CD4-positive, alpha-beta T cell treated with Interleukin-6 for 4 hours (primary cell): ENCODE measurements at places on chromosomes 7 and 10.

GRCh38 chr10:99975106-99975829 lies 34.5 kb downstream of the DNMBP start:
- no peak for DNase-seq

- no peak for DNase-seq
Observed at GRCh38 chr7:111587410-111588064, 25.2 kb upstream of the IMMP2L start.

DNA sequence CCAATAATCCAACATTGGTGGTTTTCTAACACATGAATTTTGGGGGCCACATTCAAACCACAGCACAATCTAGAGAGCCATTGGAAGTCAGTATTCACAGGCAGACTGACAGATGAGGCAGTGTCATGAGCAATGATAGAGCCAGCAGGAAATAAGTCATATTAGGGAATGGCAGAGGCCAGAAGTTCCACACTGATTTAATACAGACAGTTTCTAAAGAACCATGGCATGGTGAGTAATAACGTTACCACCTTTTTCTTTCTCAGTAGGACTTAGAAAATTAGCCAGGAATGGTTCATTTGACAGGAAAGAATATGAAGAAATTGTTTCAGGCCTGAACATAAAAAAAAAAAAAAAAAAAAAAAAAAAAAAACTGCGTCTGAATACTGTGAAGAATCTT lies 210.3 kb downstream of the GPAM start:
- DNase-seq: no peak

GRCh38 chr7:101804967-101805366 lies 12.5 kb upstream of the CUX1 start:
- peak; percentile 26 for DNase-seq

- no peak for DNase-seq
Observed at GRCh38 chr10:21751341-21752310, 217.6 kb downstream of the MLLT10 start.

- no peak for DNase-seq
Observed at GRCh38 chr10:122244001-122244975, 26.8 kb upstream of the BTBD16 start.

GRCh38 chr7:33643530-33643929 lies 261.8 kb upstream of the BMPER start:
- DNase-seq: no peak

DNA sequence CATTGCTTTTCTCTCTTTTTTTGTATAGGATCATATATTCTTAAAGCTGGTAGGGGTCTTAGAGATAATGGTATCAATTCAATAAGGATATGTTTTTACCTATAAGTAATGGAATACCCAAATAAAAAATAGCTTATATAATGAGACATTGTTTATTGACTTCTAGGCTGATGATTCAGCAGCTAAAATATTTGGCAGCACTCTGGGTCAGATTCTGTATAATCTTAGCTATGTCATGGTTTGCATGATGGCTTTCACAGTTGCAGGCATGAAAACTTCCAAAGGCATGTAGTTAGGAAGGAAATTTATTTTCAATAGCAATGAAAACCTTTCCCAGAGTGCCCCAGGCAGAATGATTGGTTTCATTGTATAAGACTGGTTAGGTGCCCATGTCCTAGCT lies 32.1 kb upstream of the A1CF start:
- no peak for DNase-seq

DNA sequence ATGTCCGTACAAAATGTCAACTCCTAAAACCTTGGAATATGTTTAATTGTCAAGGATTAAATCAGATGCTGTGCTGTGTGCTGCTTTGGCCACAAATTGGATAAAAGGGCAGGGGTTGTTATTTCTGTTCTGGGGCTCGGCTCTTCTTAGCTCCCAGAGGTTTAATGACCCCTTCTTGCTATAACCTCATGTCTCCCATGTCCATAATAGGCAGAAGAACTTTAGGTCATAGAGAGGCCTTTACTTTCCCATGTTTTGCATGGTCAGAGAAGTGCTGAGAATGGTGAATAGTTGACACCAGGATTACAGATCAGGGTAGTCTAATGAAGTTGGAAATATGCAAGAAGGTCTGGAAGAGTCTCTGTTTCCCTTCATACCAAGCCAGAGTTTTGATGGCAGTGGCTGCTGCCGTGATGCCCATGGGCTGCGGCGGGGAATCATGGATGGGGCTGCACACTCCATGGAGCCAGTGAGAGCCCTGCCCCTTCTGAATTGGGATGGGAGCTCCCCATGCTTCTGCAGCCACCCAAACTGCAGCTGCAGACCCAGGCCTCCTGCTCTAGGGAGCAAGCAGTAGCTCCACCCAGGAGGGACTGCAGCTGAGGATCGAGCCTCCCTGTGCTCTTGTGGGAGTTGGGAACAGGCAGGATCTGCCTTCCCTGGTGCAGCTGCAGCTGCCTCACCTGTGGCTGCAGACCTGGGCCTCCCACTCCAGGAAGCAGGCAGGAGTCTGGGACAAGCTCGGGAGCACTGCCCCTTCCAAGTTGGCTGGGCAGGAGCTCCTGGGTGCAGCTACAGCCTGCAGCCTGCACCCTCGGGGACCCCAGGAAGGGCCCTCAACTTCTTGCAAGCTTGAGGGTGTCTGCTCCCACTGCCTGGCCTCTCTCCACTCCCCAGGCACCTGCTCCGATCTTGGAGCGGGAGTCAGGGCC lies 23.1 kb upstream of the STEAP4 start:
- DNase-seq: no peak

GRCh38 chr10:133388236-133388972 lies 5.6 kb upstream of the MTG1 start:
- DNase-seq: no peak

- no peak for DNase-seq
Observed at GRCh38 chr7:15323550-15323949, 238.3 kb downstream of the AGMO start.
